ENCODE measurements at places on chromosomes 2 and 18.

- no peak for DNase-seq
These were observed 18.9 kb downstream of the KRTCAP3 start for GRCh38 chr2:27461118-27461517.

DNA sequence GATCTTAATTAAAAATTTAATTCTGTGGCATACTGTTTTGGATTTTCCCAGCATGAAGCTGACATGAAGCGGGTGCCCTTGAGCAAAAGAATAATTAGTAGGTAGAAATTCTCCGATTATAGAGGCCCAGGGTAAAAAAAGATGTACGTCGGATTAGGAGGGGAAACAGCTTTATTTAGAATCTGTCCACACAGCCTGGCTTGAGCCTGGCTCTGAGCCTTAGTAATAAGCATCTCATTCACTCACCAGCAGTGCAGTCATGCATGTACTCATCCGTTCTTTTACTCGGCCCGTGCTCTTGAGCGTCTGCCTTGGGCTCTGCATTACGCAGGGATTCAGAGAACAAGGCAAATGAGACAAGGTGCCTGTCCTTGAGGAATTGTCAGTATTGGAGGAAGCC, 219.3 kb downstream of the AGAP1 start:
- no peak for DNase-seq

DNA sequence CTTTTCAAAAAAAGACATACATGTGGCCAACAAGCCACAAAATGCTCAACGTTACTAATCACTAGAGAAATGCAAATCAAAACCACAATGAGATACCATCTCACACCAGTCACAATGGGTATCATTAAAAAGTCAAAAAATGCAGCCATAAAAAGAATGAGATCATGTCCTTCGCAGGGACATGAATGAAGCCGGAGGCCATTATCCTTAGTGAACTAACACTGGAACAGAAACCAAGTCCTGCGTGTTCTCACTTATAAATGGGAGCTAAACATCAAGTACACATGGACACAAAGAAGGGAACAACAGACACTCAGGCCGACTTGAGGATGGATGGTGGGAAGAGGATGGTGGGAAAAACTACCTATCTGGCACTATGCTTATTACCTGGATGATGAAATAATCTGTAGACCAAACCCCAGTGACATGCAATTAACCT, 17.8 kb upstream of the ATL2 start:
- no peak for DNase-seq

DNA sequence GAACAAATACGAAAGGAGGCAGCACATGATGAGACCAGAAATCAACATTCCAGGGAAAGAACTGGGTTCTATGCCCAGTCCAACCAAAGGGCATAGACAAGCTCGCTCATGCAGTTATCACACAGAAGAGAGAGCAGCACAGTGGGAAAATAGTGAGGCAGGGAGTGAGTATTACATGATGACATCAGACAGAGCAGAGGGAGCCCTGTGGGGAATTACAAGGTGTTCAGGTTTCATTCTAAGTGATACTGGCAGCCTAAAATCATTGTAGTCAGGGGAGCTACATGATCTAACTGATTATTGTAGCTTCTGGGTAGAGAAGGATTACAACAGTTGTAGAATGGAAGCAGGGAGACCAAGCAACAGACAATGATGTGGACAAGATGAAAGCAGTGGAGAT, 658.5 kb downstream of the ARHGAP15 start:
- DNase-seq = no peak

- DNase-seq = no peak
These were observed 429.2 kb downstream of the PID1 start for GRCh38 chr2:228841877-228842276.

DNA sequence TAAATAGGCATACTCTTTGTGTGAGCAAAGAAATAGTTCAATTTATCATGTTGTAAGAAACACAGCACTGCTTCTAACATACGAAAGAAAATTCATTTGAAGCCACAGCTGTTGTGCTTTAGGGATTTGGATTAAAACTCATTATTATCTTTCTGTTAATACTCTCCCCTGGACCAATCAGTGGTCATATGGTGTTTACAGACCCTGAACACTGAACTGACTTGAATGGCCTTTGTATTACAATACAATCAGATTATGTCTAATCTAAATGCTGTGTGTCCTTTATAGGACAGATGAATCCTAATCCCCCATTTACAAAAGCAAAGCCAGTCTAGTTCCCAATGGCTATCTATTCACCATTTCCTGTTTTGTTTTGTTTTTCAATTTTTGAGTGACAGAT, 36.5 kb downstream of the ZNF385B start:
- DNase-seq = no peak

- no peak for DNase-seq
These were observed 424.5 kb upstream of the SPRED2 start for GRCh38 chr2:65856928-65857327.

- no peak for DNase-seq
These were observed 49.0 kb upstream of the BCL2L11 start for GRCh38 chr2:111071600-111072171.

GRCh38 chr2:217220228-217221013, 360.6 kb upstream of the TNP1 start:
- DNase-seq = no peak

- no peak for DNase-seq
These were observed 44.8 kb upstream of the ANKRD62 start for GRCh38 chr18:12048827-12049175.

DNA sequence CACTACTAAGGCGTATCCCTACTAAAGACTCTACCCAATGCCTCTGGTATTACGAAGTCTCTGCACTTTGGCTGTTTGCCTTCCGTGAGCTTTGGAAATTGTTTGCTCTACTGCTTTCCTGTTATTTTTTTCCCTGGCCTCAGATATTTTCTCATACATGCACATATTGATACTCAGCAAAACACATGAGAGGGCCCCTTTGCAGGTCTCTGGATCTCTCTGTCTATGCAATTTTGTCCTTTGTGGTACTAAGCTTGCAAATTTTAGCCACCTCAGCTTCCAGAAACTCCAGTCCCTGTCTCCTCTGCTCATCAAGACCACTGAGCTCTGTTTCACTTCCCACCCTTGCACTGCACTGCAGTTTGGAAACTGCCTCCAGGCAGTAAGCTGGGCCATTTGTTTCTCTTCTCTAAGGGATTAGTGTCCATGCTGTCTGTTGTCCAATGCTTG, 46.6 kb downstream of the TAF1B start:
- DNase-seq = no peak

DNA sequence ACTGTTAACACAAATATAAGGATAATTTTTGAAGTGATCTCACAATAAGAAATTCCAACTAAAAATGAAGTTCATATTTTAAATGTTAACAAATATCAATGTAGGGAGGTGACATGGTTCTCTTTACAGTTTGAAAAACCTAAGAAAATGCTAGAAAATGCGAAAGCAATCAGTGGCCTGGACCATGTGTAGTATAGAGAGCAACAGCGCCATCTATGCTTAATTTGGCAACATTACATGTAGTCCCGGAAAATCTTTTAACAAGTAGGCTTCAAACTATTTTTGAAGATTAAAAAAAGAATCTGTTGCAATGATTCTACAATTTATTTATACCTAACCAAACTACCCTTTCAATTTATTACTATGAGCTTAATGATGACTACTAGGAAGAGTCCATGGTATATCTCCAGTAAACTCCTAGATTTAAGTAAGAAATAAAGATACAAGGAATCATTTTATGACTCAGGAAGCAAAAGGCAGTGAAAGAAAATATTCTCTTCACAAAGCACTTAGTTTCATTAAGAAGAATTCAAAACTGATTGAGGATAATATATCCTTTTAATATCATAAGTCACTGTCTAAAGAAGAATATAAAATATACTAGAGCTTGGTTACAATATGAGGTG, 33.3 kb downstream of the NDUFA10 start:
- DNase-seq = no peak

DNA sequence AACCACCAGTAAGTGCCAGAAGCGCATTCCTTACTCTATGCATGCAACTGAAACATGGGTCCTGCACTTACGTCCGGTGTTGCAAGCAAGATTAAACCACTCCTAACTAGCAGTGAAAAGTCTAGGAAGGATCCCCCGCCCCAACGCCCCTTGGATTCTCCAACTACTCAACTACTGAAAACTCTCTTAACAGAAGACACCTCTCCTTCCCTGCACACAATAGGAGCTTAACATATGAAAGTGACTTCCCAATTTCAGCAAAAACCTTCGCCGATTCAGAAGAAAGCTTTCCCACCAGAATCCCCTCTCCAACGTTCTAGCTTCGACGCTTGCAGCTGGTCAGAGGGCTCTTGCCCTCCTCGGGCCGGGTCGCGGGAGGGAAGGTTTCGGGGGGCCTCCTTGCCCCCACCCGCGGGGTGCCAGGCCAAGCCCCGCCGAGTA, 578 bp downstream of the IWS1 start:
- no peak for DNase-seq

DNA sequence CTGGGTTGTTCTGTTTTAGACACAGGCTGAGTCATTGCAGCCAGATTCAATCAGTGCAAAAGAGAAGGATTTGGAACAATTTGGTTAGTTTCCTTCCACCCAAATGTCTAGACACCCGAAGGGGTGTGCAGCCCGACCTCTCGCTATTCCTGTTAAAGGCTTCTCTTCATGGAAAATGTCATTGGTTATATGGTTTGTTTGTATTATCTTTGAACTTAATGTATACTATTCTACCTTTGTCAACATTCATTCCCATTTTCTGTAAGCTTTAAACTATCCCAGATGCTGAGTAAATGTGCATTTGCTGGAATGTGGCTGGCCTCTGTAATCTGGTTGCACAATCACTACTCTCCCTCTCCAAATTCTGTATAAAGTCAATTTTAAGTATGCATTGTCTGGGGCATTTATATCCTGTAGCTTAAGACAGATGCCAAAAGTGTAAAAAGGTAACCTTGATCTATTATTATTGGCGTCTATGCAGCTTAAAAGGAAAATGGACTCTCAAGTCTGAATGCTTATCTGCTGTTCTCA, 80.4 kb upstream of the RND3 start:
- no peak for DNase-seq

- DNase-seq = no peak
These were observed 47.5 kb upstream of the RIOK3 start for GRCh38 chr18:23405636-23406035.

DNA sequence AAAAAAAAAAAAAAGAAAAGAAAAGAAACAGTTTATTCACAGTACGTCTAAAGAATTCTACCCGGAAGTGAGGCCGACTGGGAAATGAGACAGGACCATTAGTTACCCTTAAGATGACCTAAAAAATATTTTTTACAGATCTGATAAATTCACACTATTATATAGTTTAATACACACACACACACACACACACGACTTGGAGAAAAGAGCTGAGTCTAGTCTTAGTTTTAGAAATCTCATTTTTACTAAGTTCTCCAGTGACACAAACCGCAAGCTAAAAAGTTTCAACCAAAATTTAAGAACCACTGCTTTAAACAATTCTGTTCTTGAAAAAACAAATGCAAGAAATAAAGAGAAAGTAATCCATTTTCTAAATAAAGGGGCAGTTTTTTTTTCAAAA, 27.1 kb downstream of the ST3GAL5 start:
- DNase-seq = no peak

DNA sequence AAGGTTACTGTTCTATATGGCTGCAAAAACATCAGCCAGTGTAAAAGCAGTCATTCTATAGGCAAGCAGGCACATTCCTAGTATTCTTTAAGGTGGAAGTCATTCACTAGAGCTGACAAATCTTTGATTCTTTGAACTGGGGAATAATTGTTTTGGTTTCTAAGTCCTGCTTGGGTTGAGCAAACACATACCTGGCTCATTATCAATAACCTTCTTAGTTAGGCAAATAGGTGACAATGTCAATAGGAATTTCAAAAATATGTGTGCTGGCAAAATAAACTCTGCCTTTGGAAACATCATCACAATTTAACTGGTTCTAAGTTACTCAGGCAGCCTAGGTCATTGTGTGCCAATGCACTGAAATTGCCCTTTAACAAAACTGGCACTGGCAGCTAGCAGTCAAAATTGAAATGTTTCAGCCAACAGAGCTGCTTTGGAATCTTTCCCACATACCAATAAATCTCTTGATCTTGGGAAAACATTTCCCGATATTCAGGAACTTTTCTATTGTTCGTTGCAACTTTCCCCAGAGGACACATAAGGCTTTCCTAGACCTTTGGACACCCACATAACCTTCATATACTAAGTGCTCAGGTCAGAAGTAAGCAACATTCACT, 402.0 kb upstream of the MMADHC start:
- DNase-seq = no peak

DNA sequence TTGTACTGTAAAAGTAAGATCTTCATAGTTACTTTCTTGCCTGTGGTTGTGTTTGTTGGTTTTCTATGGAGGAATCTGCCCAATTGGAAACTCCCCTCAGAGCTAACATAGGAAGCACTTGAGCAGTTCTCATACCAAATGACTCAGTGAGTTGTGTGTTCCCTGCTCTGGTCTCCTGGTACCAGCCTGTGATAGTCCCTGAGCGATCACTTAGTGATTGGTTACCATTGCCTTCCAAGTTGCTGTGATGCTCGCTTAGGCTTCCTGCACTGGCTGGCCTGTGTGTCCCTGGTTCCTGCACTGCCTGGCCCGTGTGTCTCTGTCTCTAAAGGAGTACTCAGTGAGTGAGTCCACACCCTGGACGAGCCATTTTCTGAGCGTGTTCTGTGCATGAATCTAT, 133.0 kb downstream of the MAP4K4 start:
- no peak for DNase-seq

GRCh38 chr18:26480897-26481795, 67.2 kb downstream of the KCTD1 start:
- DNase-seq = no peak

DNA sequence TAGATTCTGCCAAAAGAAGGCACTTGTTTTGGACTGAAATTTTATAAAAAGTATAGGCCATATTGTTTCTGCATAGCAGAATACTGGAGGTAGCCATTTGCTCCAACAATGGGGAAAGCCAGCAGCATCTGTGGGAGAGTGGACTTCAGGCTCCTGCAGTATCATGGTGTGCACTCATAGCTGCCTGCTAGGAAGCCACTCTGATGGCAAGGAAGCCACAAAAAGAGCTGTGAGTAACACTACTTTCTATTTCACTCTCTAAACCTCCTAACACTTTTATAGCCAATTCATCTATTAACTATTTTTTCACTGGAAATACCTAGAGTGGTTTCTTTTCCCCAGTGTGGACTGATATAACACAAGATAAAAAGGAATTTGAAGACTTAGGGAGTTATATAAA, 144.4 kb upstream of the KCNJ3 start:
- DNase-seq = no peak

- no peak for DNase-seq
These were observed 2.2 kb upstream of the DSC2 start for GRCh38 chr18:31104444-31104843.

DNA sequence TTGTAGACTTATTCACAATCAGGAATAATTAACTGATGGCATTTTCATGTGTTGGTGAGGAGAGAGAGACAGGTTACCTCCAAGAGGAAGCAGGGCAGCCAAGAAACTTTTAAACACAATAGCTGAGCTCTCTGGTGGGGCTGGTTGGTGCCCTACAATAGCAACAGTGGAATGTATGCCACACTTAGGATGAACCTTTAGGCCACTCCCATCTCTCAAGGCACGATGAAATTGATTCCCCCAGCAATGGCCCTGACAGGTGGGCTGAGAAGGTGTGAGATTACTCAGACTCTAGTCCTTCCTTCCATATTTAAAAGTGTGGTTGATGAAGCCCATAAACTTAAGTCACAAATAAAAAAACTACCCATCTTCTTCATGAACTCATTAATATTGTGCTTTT, 219.4 kb upstream of the CYRIA start:
- no peak for DNase-seq

- DNase-seq = no peak
These were observed 24.3 kb downstream of the TRAPPC12 start for GRCh38 chr2:3403587-3404334.

GRCh38 chr2:77008853-77009252, 513.3 kb downstream of the LRRTM4 start:
- DNase-seq = no peak

- DNase-seq = no peak
These were observed 71.0 kb upstream of the CYP1B1 start for GRCh38 chr2:38146907-38147307.

Measured in stimulated activated CD4-positive, alpha-beta T cell treated with anti-CD3 and anti-CD28 coated beads, Interleukin-15, amount 100 ng/mL, for 1 hour (primary cell).